ENCODE measurements at places on chromosomes 3 and 15. TPM values are rescaled to one million over a fixed set of nuclear protein-coding genes. Genes with fewer than 3 reads are reported as not detected.

Gene CLRN1
- not detected for total RNA-seq

Gene CCDC13
- 0.20 TPM for total RNA-seq

Gene ZPLD1
- not detected for total RNA-seq

Gene AMT
- total RNA-seq, result 0.22 TPM

Gene TTC21A
- total RNA-seq, result 1.3 TPM

Gene KIF23
- total RNA-seq, result 11.1 TPM

Gene ST8SIA2
- total RNA-seq, result 0.20 TPM

Gene DNAH1
- total RNA-seq, result 1.1 TPM

Gene SPTSSB
- not detected for total RNA-seq

Gene EFL1
- total RNA-seq, result 12.3 TPM

DNA sequence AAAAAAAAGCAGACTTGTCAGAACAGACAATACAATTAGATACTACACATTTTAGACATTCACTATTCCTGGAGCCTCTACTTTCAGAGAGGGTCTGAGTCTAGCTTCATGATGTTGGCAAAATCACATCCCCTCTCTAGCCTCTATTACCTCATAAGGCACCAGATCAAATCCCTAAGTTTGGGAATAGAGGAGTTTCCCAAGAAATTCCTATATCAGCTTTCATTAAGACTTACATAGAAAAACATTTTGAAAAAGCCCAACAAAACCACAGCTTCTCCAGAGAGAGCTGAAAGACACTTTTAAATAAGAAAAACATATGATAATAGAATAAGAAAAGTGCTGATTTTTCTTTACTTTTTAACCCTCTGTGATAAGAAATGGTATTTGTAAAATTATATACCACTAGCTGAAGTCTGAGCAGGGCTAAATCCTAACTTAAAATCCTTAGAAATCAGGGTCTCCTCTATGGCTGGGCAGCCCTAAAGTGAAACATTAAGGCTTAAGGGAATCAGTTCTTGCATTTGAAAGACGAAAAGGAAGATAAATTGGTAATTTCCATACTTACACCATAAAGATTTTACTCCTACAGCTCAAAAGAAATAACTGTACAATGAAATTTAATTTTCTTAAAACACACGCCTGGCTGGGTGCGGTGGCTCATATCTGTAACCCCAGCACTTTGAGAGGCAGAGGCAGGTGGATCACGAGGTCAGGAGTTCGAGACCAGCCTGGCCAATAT is 4.3 kb downstream of the TBC1D2B start:
- DNase-seq, result no peak

GRCh38 chr3:105582015-105582414 is 215.3 kb downstream of the ALCAM start:
- DNase-seq, result no peak

GRCh38 chr3:97822359-97822775 is 556 bp downstream of the CRYBG3 start:
- DNase-seq, result peak; percentile 72

DNA sequence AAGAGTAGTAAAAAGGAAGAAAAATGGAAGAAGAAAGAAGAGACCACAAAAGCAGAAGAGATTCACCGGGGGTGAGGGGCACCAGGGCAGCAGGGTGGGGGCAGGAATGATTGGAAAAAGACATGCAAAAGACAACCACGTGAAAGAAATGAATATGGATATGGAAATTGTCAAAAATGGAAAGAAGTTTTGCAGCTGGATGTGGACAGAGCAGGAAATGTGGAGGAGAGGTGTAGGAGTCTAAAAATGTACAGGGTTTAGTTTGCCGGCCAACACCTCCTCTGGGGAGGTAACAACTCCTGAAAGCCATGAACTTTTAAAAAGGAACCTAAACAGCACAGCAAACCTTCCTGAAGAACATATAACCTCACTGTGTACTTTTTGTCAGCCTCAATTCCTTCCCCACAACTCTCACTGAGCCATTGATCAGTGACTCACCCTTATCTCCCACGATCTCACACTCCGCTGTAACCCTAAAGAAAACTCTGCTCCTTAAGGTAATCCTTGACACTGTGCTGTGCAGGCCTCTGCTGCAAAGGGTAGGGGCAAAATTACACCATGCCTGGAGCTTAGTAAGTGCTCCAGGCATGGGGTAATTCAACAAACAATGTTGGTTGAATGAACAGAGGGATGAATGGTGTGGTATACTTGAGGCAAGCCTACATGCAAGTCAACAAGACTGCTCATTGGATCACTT is 100.2 kb upstream of the BOC start:
- DNase-seq, result no peak

GRCh38 chr3:114756506-114757279 is 390.4 kb downstream of the ZBTB20 start:
- no peak for DNase-seq

DNA sequence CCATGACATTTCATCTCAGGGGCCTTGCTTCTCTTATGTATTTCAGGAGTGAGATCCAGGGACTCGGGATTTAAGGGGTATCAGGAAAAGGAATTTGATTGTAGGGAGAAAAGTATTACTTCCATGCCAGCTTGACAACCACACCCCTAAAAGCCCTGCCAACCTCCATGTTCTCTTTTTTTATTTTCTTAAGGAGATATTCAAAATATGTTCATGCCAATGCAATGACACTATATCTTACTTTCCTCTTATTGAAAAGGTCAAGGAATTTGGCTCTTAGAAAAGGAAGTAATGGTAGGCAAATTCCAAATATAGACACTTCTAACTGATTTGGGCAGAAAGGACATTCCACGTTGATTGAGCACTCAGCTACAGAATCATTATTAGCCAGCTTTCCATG is 407.5 kb upstream of the NECTIN3 start:
- DNase-seq, result no peak

DNA sequence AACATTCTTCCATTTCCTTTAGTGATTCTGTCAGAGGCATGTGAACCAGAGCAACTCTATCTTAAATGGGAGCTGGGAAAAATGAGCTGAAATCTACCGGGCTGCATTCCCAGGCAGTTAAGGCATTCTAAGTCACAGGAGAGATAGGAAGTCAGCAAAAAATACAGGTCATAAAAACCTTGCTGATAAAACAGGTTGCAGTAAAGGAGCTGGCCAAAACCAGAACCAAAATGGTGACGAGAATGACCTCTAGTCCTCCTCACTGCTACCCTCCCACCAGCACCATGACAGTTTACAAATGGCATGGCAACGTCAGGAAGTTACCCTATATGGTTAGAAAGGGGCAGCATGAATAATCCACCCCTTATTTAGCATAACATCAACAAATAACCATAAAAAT is 66.4 kb downstream of the B3GALNT1 start:
- DNase-seq, result peak; percentile 36

DNA sequence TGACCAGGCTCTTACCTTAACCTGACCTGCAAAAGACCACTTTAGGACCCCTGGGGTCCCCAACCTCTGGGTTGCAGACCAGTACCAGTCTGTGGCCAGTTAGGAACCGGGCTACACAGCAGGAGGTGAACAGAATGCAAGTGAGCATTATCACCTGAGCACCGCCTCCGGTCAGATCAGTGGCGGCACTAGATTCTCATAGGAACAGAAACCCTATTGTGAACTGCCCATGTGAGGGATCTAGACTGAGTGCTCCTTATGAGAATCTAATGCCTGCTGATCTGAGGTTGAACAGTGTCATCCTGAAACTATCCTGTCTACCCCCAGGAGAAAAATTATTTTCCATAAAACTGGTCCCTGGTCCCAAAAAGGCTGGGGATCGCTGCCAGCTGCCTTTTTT is 20.3 kb downstream of the CHP1 start:
- DNase-seq, result no peak

- no peak for DNase-seq
Measured at GRCh38 chr15:43828061-43828657, 1.4 kb downstream of the WDR76 start.

- no peak for DNase-seq
Measured at GRCh38 chr3:97009427-97010019, 195.1 kb downstream of the EPHA6 start.

GRCh38 chr3:119228373-119229145 is 12.1 kb downstream of the B4GALT4 start:
- no peak for DNase-seq

GRCh38 chr3:54349231-54349652 is 226.9 kb downstream of the CACNA2D3 start:
- DNase-seq, result no peak

GRCh38 chr3:192090586-192090985 is 629.6 kb downstream of the PYDC2 start:
- no peak for DNase-seq

DNA sequence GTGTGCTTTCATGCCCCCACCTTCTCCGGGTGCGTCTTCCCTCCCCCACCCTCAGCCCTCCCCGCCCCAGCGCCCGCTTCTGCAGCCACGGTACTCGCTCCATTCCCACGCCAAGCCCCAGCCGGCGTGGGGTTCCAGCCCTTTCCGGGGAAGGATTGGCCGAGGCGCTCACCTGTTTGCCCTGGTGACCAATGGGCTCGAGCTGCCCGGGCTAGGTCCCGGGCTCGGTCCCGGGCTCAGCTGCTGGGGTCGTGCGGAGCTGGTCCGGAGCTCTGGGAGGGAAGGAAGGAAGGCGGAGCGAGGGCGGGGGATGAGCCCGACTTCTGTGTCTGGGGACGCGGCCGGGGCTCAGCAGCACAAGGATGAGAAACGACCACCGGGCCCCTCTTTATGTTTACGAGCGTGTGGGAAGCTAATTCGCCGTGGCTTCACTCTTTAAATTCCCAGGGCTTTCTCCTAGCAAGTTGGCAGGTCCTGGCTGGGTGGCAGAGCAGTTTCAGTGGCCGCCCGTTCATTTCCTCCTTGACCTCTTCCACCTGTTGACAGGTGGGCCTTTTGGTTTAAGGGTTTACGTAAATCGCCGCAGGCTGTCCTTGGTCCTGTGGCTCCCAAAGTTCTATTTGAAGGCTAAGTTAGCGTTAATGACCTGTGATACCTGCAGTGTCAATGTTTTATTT is at the start of gene IGSF10:
TSS of gene IGSF10 (minus strand) at position 288 of the 677 bp plus-strand sequence. CDS start 2,352 bp downstream, outside the sequence.
- no peak for DNase-seq

DNA sequence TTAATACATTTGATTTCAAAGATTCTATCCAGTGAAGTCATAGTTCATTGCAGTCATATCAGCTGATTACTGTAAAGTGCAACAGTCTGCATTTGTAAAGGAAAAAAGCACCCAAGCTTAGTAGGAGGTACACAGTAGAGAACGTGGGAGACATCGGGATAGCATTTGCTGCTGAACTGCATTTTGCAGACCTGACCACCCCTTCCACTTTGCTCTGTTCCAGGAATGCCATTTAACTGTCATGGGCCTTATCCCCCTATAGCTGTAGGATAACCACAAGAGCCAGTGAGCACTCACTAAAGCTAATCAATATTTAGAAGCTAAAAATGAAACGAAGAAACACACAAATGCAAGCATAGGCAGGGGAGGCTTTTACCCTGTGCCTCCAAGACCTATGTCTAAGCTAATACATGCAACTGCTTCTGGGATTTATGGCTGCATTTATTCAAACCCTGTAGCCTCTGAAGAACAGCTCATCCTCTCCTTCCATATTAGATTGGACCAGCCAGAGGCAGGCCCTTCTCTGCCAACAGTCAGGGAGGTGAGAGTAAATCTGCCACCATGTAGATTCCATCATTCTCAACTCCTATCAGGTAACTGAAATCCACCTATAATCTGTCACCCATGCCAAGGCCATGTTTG is 23.0 kb downstream of the TNIK start:
- DNase-seq, result no peak

DNA sequence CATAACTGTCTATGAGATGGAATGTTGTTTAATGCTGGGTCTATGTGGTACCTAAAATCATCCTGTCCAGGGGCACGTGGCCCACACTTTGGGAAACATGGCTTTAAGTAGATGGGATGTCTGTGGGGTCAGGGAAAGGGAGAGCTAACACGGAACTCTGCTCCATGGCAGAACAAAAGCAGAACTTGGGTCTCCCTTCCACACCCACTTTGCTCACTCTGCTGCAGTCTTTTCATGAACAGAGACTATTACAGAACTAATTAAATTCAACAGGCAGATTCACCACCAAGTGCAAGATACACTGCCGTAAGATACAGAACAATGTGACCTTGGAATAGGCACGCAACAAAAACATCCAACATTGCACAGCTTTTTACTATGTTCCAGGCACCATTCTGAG is 28.2 kb downstream of the POPDC2 start:
- no peak for DNase-seq

DNA sequence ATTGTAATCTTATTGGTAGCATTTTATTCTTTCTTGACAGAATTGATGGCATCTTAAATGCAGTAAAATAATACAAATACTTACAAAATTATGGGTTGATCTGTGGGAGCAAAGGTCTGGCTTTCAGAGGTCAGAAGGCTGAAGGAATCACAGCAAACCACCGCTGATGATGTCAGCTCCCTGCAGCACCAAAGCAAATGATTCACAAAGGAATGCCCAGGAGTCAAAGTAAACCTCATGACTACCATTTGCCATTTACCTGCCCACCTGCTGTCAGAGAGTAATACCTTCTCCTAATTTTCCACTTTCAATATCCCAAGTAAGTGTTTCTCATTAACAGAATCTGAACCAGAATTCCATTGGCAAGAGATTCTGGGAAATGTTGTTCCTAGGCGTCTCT is 46.1 kb downstream of the CPA3 start:
- no peak for DNase-seq

DNA sequence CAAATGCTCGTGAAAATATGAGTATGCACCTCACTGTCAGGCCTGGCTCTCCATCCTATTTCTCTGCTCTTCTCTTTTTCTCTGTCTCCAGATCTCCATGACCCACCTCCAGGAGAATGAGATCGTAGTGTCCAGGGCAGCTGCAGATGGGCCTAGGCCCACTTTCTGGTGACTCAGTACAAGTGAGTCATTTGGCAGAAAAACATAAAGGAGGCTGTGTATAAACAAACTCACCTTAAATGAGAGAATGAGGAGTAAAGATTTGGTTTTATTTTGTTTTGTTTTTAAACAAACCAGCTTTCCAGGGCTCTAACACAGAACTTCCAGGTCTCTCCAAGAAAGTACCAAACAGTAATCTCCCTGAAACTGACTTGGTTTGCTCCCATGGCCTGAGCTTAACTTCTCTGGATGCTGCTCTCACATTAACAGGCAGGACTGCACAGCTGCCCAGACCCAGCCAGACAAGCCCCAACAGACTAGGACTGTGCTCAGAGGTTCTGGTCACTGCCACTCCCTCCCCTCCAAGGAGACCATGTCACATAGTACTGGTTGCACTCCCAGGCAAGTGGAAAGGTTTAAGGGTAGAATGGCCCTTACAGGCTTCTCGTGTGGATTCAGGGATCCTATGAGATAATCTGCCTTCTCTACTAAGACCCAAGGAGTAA is 1.5 kb upstream of the HEG1 start:
- DNase-seq, result no peak

GRCh38 chr15:68592544-68592943 is 13.8 kb downstream of the CORO2B start:
- no peak for DNase-seq
